Effector CD4-positive, alpha-beta T cell (primary cell): ENCODE measurements at places on chromosomes 1 and 21.

DNA sequence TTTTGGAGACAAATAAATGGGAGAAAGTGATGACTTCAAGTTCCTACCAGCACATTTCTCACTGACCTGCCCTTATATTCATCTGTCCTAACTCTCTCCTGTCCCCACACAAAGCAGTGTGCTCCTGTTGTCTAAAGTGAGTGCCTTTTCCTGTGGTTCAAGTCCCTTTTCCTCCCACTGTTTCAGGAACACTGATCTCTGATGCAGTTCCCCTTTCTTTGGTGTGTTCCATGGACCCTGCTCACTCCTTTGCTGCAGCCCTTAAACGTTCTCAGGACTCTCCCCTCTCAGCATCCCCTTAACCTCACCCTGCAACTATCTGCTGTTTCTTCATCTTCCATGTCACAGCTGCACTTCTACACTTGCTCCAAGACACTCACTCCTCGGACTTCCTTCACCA, 195.8 kb upstream of the ETV3 start:
- no peak for DNase-seq

- DNase-seq: no peak
These were observed 548 bp downstream of the KCNN3 start for GRCh38 chr1:154869351-154870114.

- DNase-seq: no peak
These were observed 207.9 kb upstream of the ST6GALNAC5 start for GRCh38 chr1:76659171-76659940.

DNA sequence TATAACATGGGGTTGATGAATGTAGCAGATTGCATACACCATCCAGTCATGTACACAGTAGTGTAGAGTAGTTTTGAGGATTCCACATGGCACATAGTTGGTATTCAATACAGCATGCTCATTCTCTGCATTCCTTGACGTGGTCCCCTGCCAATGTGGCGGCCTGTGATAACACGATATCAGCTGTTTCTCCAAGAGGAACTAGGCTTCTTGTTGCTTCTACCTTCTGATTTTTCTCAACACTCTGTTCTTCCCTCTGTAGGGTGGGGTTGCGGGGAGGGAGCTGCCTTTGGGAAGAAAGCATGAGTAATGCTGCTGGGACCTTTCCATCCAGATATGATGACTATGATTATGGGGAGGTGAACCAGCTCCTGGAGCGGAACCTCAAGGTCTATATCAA, 19.4 kb downstream of the SESN2 start:
- no peak for DNase-seq

DNA sequence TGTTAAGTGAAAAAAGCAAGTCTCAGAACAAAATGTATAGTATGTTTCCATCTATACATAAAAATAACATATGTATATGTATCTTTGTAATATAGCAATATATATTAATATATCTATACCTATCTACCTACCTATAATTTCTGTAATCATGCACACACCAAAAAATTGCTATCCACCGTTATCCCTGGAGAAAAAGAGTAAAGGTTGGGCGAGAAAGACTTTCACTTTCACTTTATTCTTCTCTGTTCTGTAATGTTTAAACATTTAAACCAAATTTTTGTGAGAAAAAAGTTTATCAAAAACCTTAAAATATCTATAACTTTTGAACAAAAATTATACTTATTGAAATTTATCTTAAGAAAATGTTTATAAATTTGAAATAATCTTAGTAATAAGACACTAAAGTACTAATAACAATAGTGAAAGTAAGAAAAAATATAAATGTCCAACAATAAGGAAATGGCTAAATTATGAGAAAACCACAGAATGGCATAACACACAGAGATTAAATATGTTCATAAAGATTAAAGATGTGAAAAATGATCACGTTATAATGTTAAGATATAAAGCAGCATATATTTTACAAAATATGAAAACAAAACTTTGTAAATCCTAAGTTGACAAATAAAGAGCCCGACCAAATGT, 74.0 kb upstream of the LRRC53 start:
- DNase-seq: no peak

GRCh38 chr1:206935491-206936067, 10.7 kb downstream of the PIGR start:
- peak; percentile 24 for DNase-seq

DNA sequence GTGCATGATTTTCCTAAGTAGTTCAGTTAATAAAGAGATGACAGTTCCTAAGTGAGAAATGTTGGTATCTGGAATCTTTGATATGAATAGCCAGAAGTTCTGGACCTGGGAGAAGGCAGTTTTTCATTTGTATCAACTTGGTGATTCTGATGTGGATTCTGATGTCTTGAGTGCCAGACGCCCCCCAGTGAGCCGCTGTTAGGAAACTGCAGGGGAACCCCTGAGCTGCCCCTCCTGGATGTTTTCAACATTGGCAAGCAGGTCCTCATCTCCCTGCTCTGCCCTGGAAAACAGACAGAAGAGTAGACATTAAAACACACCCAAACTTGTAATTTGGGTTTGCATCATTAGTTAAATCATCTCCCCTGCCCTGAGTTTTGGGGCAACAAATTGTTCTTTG, 7.4 kb downstream of the ETS2 start:
- no peak for DNase-seq

DNA sequence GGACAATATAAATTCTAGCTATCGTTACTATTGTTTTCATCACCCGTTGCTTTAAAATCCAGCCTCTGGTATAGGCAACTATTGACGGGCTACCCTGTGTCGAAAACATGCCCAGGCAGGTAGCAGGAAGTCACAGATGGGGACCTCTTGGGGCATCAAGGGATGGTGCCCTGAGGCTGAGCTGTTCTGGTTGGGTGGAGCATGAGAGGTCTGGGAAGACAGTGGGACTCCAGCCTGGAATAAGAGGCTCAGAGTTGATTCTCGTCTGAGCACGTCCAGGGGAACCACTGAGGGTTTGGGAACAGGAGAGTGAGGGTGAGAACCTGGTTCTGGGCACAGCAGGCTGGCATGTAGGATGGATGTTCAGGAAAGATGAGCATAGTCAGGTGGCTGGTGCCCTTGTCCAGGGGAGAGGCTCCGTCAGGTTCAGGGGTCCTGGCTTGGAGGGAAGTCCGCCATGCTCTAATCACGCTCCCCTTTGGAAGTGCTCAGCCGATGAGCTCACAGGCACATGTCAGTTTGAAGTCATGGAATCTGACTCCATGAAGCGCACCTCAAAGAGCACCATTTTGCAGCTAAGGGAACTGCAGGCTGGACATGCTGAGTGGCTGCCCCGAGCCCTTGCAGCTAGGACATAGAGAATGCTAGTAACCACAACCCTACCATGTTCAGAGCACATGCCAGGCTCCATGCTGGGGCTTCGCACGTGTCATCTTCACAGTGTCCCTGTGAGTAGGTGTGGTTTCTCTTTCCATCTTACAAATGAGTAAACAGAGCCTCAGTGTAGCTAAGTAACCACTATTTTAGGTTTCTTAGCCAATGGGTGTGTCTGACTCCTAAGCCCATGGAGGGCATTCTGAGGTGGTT, 21.0 kb downstream of the PCSK9 start:
- DNase-seq: no peak

- no peak for DNase-seq
These were observed 278.4 kb downstream of the TM2D1 start for GRCh38 chr1:61446531-61446991.

DNA sequence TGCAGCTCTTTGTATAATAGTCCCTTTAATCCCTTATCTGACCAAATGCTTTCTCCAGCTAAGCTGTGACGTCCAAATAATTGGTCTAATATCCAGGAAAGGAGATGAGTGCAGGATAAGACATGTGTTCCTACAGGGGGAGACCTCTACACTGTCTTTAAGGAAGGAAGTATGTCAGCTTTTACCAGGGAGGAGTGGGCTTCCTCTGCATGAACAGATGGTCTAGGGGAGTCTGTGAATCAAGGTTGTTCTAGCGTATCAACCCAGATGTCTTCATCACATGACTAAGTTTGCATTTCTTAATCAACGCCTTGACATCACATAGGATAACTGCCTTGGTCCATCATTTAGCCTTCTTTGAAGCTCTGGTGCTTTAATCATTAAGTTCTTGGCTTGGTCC, 528.2 kb downstream of the MRPL39 start:
- no peak for DNase-seq

GRCh38 chr1:2859219-2859880, 57.9 kb upstream of the TTC34 start:
- DNase-seq: no peak

DNA sequence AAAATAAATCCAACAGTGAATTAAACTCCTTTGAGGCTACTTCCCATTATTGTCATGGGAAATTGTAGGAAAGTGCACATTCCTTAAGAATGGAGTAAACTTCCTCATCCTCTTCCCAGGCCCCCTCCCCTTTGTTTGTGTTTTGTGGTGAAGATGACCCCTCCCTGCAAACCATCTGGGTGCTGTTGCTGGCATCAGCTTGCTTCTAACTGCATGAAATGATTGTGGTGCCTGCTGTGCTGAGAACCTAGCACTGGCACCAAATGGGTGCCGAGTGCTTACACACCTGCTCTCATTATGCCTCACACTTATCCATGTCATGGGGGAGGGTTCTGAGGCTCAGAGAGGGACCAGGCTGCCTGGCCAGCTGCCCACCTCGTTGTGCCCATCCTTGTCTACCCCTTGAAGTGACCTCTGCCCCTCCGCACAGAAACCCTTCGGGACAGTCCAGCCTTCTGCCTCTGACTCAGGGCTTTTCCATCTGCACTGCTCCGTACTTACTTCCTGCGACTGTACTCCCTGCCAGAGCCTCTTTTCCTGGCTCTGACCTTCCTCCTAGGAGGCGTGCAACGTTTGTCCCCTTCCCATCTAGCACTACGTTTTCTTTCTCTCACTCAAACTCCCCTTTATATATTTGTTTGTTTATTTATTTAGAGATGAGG, 30.6 kb downstream of the CAPN2 start:
- no peak for DNase-seq

GRCh38 chr1:22914633-22915217, 57.9 kb downstream of the LACTBL1 start:
- no peak for DNase-seq

DNA sequence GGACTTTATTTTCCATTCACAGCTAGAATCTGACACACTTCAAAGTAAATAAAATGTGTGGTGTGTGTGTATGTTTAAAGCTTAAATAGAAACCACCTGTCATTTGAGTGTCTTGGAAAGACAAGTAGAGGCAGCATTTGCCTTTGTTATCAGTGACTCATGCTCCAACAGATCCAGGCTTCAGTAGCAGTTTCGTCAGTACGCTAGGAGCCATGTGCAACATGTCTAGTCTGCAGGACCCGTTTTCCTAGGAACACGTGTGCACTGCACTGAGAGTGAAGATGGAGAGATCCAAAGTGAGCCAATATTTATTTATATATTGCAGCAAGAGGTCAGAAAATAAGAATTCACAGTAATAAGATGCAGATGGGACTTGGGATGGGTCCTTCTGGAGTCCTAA, 41.8 kb downstream of the SGIP1 start:
- no peak for DNase-seq

GRCh38 chr1:69196071-69196470, 371.7 kb upstream of the LRRC7 start:
- DNase-seq: no peak

DNA sequence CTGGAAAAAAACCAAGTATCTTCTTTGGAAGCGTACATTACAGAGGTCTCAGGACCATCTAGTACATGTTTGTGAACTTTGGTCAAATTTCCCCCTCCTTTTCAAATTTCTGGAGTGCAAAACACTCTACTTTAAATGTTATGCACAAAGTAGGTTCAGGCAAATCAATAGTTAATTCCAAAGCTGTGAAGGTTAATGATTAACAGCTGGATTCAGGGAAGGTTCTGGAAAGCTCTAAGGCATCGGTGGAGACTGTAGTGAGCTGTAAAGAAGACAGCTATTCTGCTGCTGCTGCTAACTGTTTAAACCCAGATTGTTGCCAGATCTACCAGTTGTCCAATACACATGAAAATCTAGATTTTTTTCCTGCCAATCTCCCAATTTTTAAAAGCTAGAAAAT, 70.9 kb downstream of the ELAVL4 start:
- DNase-seq: no peak

DNA sequence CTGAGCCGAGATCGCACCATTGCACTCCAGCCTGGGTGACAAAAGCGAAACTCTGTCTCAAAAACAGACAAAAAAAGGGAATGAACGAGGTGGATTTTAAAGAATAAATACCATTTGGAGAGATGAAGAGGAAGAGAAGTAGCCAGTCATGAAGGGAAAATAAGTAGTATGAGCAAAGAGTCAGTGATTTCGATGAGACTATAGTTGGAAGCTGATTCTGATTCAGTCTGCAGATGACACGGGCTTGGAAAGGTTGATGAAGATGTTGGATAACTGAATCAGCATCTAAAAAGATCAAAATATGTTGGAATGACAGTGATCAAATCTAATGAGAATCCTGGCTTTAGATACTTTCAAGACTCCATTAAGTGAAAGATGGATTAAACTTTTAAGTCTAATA, 23.8 kb downstream of the MACF1 start:
- no peak for DNase-seq

DNA sequence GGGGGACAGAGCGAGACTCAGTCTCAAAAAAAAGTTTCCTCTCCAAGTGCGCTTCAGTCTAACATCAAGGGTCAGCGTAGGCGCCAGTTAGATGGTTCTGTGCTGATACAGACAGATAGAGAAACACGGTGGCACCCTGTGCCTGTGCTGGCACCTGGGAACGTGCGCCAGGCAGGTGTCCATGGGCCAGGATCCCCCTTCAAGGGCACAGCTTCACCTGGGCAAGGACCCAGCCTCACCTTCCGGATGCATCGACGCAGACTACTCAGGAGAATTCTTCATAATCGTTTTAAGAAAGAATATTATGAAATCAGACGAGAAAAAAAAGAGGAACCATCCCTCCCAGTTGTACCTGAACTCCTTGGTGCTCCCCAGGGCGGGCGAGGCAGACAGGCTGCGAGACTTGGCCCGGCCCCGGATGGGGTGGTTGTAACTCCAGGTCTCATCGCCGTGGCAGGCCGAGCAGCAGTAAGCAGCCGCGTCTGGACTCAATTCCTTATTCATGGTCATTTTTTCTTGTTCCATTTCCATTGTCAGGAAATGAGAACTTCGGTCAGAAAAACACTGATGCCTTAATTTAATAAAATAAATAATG, 13.3 kb downstream of the NADK start:
- no peak for DNase-seq

GRCh38 chr21:45012662-45013259, 61.6 kb upstream of the ADARB1 start:
- DNase-seq: no peak

GRCh38 chr1:159879977-159880376, 17.5 kb upstream of the VSIG8 start:
- no peak for DNase-seq

GRCh38 chr1:53446051-53446450, 13.1 kb upstream of the DMRTB1 start:
- DNase-seq: no peak

GRCh38 chr1:6127587-6128163, 52.4 kb downstream of the CHD5 start:
- DNase-seq: peak; percentile 60

- no peak for DNase-seq
These were observed 253.3 kb downstream of the PLPP3 start for GRCh38 chr1:56326056-56326455.

GRCh38 chr1:42968654-42969053, 10.0 kb upstream of the SLC2A1 start:
- no peak for DNase-seq
